ENCODE measurements at places on chromosomes 16 and 17. TPM values are rescaled to one million over a fixed set of nuclear protein-coding genes. Genes with fewer than 3 reads are reported as not detected.

Gene MRC2
- 34.0 TPM for total RNA-seq

Gene KCNJ18
- total RNA-seq, result not detected

Gene FBXW10
- total RNA-seq, result 0.16 TPM

Gene NPIPA5
- total RNA-seq, result 5.1 TPM

Gene E4F1
- 10.7 TPM for total RNA-seq

Gene ZACN
- total RNA-seq, result not detected

Gene KRTAP9-1
- not detected for total RNA-seq

Gene AHSP
- total RNA-seq, result not detected

Gene TEX2
- 20.2 TPM for total RNA-seq

Gene TBC1D3
- total RNA-seq, result not detected

Gene RGS9
- 0.84 TPM for total RNA-seq

Gene ULK2
- total RNA-seq, result 8.4 TPM

Gene MYH3
- 0.52 TPM for total RNA-seq

Gene RGS11
- total RNA-seq, result 0.92 TPM

Gene EVPL
- total RNA-seq, result 175 TPM

Gene BCO1
- 0.32 TPM for total RNA-seq

Gene CD300E
- 0.12 TPM for total RNA-seq

Gene PPM1D
- total RNA-seq, result 9.5 TPM

Gene PABPN1L
- total RNA-seq, result not detected

Gene CMTM4
- 13.1 TPM for total RNA-seq

Gene NKD1
- 1.9 TPM for total RNA-seq

Gene IL21R
- total RNA-seq, result 0.56 TPM

Gene PRSS33
- total RNA-seq, result not detected

Gene KRT28
- not detected for total RNA-seq

Gene KRT40
- not detected for total RNA-seq

Gene FBXO39
- total RNA-seq, result 0.68 TPM

Gene CPHXL2
- not detected for total RNA-seq

Gene SHPK
- total RNA-seq, result 11.2 TPM

Gene CHMP6
- total RNA-seq, result 22.2 TPM

Gene TSR3
- 42.6 TPM for total RNA-seq

Gene EFCAB13
- 2.0 TPM for total RNA-seq

Gene NUBP2
- 45.6 TPM for total RNA-seq

Gene POLR3E
- total RNA-seq, result 28.2 TPM

Gene RMI2
- 11.0 TPM for total RNA-seq

Gene TBC1D26
- not detected for total RNA-seq

Gene SMIM5
- total RNA-seq, result 10.1 TPM
